ENCODE measurements at places on chromosomes 4 and X. TPM values are rescaled to one million over a fixed set of nuclear protein-coding genes. Genes with fewer than 3 reads are reported as not detected.

Gene HPGD
- 5.5 TPM for total RNA-seq

Gene POU4F2
- not detected for total RNA-seq

Gene TEX13B
- total RNA-seq, result not detected

Gene RAB41
- not detected for total RNA-seq

Gene PNMA6F
- not detected for total RNA-seq

Gene CDX4
- not detected for total RNA-seq

Gene HTN3
- total RNA-seq, result not detected

Gene FAM47A
- not detected for total RNA-seq

Gene LEF1
- total RNA-seq, result 0.37 TPM

Gene MAGEA8
- not detected for total RNA-seq

Gene GC
- not detected for total RNA-seq

Gene GLRA2
- total RNA-seq, result not detected

Gene GPC4
- total RNA-seq, result 5.5 TPM

Gene USP27X
- 2.7 TPM for total RNA-seq

Gene TDO2
- total RNA-seq, result not detected

Gene FAM9C
- not detected for total RNA-seq

Gene LRP2BP
- total RNA-seq, result 0.59 TPM

Gene TRIM60
- not detected for total RNA-seq

Gene MAD2L1
- total RNA-seq, result 27.2 TPM

Gene LPAR4
- under 0.01 TPM for total RNA-seq

Gene GLRA3
- not detected for total RNA-seq

Gene FOXP3
- total RNA-seq, result not detected

Gene CTSO
- 3.7 TPM for total RNA-seq

Gene NLGN4X
- total RNA-seq, result not detected

Gene SMR3A
- total RNA-seq, result not detected

Gene MAOB
- under 0.01 TPM for total RNA-seq

Gene MSX1
- 17.6 TPM for total RNA-seq

Gene ARHGAP24
- total RNA-seq, result 59.9 TPM

Gene ADRA2C
- total RNA-seq, result not detected

Gene ITM2A
- 0.98 TPM for total RNA-seq

Gene TCEAL8
- 80.7 TPM for total RNA-seq

Gene DCAF12L2
- 0.39 TPM for total RNA-seq

Gene OCIAD1
- total RNA-seq, result 80.5 TPM

Gene PAGE2
- not detected for total RNA-seq

Gene GAGE2A
- not detected for total RNA-seq

Gene IL1RAPL1
- 0.39 TPM for total RNA-seq

Gene GPRASP1
- total RNA-seq, result 1.8 TPM

Gene SMIM31
- not detected for total RNA-seq

Gene H2BW1
- not detected for total RNA-seq

Gene CHIC1
- 7.8 TPM for total RNA-seq

Gene EVC2
- total RNA-seq, result 9.0 TPM

Gene RBBP7
- 129 TPM for total RNA-seq

Gene TTC29
- not detected for total RNA-seq

Gene MRFAP1
- total RNA-seq, result 86.3 TPM

Gene TFE3
- 52.0 TPM for total RNA-seq

Gene SSX2
- total RNA-seq, result not detected

Gene GAGE1
- total RNA-seq, result not detected
